ENCODE measurements at places on chromosomes 13 and 19. TPM values are rescaled to one million over a fixed set of nuclear protein-coding genes. Genes with fewer than 3 reads are reported as not detected.

Gene OR10H1
- polyA plus RNA-seq, result not detected

Gene RTBDN
- polyA plus RNA-seq, result 0.47 TPM

Gene KIR2DL4
- not detected for polyA plus RNA-seq

Gene ZSWIM9
- 1.3 TPM for polyA plus RNA-seq

Gene DPF1
- polyA plus RNA-seq, result 4.3 TPM

DNA sequence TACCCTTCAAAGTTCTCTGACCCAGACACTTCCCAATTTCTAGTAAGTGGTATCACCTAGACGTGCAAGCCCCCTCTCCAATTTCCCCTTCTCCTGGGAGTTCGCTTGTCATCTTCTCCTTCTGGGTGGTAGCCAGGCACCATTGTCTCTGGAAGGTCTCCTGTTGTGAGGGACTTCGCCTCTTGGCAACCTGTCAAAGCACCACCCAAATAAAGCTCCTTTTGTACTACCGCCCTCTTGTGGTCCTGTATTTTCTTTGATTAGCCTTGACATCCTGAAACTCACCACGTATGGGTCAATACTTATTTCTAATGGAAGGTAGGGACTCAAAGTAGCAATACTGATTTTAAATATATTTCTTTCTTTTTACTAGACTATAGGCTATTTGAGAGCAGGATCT lies 8.2 kb downstream of the GPC5 start:
- no peak overlapping the region for H3K4me3 ChIP-seq
- H3K27ac ChIP-seq, result no peak overlapping the region
- no peaks in the 10 kb centered on the region for H3K27me3 ChIP-seq
- H3K36me3 ChIP-seq, result no peaks in the 10 kb centered on the region

DNA sequence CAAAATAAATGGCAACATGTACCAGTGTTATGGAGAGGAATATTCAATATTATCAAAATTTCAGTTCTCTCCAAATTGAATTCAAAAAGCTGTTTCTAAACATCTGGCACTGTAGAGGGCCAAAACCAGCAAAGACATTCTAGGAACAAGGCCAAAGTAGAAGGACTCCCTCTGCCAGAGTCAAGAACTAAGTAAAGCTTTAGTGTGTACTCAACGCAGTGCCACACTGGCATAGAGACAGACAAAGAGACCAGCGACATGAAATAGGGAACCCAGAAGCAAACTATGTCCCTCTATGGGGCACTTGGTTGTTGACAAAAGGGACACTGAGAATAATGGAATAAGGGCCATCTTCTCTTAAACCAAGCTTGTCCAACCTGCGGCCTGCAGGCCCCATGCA lies 15.6 kb downstream of the SCGB2B2 start:
- H3K27ac ChIP-seq, result no peak overlapping the region
- no peak overlapping the region for H3K4me3 ChIP-seq

DNA sequence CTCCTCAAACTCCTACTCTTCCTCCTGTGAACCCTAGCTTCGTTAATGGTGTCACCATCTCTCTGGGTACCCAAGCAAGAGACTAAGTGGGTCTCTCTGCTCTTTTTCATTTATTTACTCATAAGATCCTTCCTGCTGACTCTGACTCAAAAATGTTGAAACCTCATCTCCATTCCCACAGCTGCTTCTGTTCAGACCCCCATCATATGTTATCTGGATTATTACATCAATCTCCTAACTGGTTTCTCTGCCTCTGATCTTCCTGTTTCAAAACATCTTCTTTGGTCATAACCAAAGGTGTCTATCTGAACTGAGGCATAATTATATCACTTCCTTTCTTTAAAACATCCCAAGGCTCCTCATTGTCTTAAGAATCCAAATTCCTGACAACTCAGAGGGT lies 2.0 kb upstream of the MEDAG start:
- H3K27me3 ChIP-seq, result no peaks in the 10 kb centered on the region
- H3K4me3 ChIP-seq, result no peak overlapping the region
- DNase-seq, result no peak
- no peaks in the 10 kb centered on the region for H3K36me3 ChIP-seq
- H3K4me1 ChIP-seq, result peaks cover 18% of the 10 kb centered on the region

DNA sequence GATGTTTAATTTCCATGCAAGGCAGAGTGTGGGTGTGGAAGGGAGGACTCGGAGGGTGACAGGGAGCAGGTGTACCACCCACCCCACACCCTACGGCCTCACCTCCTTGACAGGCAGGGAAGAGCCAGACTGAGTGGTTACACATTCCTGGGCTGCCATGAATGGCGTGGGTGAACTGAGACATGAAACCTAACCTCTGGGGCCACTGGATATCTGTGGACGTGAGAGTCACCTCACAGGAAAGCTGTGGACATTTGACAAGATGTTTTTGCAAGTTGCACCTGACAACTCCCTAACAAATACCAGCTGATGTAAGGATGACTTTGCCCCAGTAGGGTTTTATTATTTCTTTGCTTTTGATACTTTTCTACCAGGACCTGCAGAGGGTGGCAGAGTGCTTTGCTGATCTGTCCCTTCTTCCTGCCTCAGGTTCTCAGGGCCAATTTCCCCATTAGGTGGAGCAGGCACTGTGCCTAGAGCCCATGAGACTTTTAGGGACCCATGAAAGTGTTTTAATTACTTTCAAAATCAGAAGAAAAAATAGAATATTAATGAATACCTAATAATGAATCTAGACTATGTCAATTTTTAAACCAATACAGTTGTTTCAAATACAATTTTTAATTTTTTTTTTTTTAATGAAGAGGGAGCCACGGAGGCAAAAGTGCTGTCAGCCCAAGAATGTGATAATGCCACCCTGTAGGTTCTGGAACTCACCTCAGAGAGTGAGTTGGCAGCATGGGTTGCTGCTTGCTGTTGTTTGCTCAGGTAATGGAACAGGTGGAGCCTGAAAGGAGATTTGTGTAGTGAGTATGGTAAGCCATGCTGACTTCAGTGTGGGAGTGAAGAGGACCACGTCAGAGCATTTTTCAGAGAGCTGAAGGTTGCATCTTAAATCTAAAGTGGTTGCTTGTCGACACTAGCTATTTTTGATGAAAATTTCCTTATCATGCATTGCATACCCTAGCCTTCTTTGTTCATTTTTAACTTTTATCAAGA lies 58.0 kb upstream of the CYSLTR2 start:
- H3K4me3 ChIP-seq, result no peak overlapping the region
- no peaks in the 10 kb centered on the region for H3K27me3 ChIP-seq
- DNase-seq, result peak; percentile 48
- H3K27ac ChIP-seq, result no peak overlapping the region
- H3K36me3 ChIP-seq, result no peaks in the 10 kb centered on the region

DNA sequence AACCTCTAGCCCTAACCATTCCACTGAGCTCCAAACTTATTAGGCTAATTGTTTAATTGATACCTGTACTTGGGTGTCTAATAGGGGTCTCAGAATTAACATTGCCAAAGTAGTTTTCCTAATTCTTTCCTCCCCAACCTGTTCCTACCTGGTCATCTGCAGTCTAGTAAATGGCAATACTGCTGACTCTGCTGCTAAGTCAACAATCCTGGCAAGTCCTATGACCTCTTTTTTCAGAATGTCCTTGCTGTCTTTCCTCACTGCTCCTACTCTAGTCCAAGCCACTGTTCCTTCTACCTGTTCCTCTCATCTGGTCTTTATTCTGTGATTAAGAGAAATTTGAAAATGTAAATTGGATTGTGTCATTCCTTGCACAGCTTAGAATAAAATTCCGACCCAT lies 143.9 kb downstream of the MTUS2 start:
- no peaks in the 10 kb centered on the region for H3K36me3 ChIP-seq
- H3K4me3 ChIP-seq, result no peak overlapping the region
- H3K27me3 ChIP-seq, result no peaks in the 10 kb centered on the region
- no peak for DNase-seq

GRCh38 chr19:15223649-15224361 lies 8.4 kb downstream of the EPHX3 start:
- H3K36me3 ChIP-seq, result no peaks in the 10 kb centered on the region
- H3K4me1 ChIP-seq, result peaks cover 5% of the 10 kb centered on the region
- H3K4me3 ChIP-seq, result peak overlapping the region; percentile 70
- DNase-seq, result no peak
- H3K27ac ChIP-seq, result peak overlapping the region; percentile 56

- DNase-seq, result no peak
- H3K4me3 ChIP-seq, result no peak overlapping the region
- no peaks in the 10 kb centered on the region for H3K36me3 ChIP-seq
- no peaks in the 10 kb centered on the region for H3K4me1 ChIP-seq
- H3K27ac ChIP-seq, result no peak overlapping the region
- H3K27me3 ChIP-seq, result no peaks in the 10 kb centered on the region
These were observed 16.7 kb downstream of the FAM216B start for GRCh38 chr13:42798118-42798517.

- H3K27me3 ChIP-seq, result no peaks in the 10 kb centered on the region
- no peak for DNase-seq
- no peaks in the 10 kb centered on the region for H3K4me1 ChIP-seq
- no peak overlapping the region for H3K27ac ChIP-seq
- H3K36me3 ChIP-seq, result no peaks in the 10 kb centered on the region
These were observed 36.9 kb upstream of the STARD13 start for GRCh38 chr13:33322543-33322809.

- H3K27ac ChIP-seq, result no peak overlapping the region
- H3K4me1 ChIP-seq, result peaks cover 11% of the 10 kb centered on the region
- no peak overlapping the region for H3K4me3 ChIP-seq
- no peak for DNase-seq
- no peaks in the 10 kb centered on the region for H3K27me3 ChIP-seq
- peaks cover 9% of the 10 kb centered on the region for H3K36me3 ChIP-seq
These were observed 43.8 kb downstream of the PEPD start for GRCh38 chr19:33477781-33478180.
